ENCODE measurements at places on chromosomes 3 and 15.
A peak's percentile ranks its signal among the peaks of the same experiment; 100 is the strongest.

DNA sequence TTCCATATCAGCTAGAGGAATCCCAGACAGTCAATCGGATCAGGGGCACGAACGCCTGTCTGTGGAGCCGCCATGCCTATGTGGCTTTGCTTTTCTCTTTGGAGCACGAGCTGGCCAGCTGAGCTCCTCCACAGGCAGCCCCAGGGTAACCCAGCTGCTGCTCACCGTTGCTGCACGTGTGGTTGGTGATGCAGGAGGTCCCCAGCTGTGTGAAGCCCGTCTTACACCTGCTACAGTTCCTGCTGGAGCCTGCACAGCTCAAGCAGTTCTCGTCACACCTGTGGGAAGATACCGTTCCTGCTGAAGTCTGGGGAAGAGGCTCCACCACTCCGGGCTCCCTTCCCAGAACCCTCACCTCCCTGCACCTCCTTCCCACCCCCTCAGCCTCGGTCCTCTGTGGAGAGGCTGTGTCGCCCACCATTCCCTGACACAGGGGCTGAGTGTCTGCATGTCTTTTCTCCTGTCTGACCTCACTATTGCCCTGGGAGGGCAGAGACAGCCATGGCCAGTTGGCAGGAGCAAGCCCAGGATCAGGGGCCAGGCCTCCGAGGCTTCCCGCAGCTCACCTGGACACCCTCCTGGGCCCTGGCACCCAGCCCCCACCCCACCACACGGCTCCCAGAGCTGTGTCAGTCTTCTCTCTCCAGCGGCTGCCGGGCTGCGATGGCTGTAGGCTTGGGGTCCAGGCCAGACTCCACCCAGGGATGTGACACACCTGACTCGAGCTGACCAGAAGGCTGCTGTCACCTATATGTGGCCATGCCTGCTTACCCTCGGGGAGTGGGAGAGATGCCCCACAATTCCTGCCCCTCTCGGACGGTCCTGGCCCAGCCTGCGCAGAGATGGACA lies 12.2 kb upstream of the SNRPA1 start:
- DNase-seq = no peak

- DNase-seq = peak; percentile 8
Observed at GRCh38 chr3:30399394-30400181, 206.8 kb upstream of the TGFBR2 start.

DNA sequence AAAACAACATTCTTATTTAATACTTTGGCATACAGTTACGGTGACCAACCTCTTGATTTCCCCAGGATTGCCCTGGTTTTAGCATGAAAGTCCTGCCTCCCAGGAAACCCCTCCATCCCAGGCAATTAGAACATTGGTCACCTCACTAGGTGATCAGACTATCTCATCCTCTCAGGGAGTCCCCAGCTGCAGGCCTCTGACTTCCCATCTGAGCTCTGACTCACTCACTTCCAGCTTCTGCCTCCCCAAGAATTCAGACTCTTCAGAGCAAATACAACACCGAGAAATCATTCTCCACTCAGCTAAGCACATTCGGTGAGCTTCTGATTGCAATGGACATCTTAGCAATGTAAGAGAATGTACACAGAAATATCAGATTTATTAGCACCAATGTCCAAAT lies 92.4 kb upstream of the HES1 start:
- peak; percentile 49 for DNase-seq

DNA sequence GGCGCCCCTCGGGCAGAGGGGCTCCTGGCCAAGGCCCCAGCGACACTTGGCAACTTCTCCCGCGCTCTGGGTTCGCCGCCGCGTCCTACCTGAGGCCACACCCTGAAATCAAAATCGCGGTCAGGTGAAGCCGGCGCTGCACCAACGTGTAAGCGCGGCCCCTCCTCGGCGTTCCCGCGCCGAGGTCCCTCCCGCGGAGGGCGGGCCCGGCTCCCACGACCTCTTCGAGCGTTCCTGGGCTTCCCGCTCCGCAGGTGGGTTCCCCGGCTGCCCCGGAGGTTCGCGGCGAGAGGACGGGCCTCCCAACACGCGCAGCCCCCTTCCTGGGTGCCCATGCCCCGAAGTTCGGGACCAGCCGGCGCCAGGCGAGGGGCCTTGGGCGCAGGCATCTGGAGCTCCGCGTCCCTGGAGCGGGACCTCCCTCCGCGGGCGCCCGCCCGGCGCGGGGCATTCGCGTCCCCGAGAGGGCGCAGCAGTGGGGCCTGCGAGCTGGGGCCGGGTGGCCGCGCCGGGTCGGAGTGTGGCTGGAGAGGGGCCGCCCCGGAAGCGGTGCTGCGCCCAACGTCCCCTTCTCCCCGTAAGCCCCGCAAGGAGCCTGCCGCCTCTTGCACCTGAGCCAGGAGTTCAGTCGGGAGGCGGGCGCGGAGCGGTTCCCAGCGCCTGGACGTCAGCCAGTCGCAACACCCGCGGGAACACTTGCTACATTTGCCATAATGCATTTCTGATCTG lies 13.7 kb downstream of the PAK6 start:
- DNase-seq = no peak

DNA sequence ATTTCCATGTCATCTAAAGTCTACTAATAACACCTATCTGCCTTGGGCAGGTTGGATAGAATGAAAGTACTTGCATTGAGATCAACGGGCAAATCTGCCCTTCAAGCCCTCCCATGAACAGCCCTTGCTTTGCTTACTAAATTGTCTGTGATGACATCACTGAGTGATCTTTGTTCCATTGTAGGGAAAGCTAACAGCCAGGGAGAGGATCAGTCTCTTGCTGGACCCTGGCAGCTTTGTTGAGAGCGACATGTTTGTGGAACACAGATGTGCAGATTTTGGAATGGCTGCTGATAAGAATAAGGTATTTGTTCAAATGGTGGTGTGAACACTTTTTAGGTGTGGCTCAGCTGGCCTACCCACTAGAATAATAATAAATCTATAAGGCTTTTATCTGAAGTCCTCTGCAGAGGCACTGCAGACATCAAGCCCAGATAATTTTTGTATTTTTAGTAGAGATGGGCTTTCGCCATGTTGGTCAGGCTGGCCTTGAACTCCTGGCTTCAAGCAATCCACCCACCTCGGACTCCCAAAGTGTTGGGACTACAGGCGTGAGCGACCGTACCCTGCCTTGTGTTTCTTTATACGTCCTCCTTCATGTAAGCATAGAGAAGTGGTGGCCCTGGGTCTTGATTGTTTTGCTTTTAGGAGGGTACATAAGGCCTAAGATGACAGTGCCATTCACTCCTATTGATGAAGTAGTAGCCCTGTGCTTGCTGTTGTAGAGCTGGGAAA lies 5.7 kb downstream of the PCCB start:
- no peak for DNase-seq

DNA sequence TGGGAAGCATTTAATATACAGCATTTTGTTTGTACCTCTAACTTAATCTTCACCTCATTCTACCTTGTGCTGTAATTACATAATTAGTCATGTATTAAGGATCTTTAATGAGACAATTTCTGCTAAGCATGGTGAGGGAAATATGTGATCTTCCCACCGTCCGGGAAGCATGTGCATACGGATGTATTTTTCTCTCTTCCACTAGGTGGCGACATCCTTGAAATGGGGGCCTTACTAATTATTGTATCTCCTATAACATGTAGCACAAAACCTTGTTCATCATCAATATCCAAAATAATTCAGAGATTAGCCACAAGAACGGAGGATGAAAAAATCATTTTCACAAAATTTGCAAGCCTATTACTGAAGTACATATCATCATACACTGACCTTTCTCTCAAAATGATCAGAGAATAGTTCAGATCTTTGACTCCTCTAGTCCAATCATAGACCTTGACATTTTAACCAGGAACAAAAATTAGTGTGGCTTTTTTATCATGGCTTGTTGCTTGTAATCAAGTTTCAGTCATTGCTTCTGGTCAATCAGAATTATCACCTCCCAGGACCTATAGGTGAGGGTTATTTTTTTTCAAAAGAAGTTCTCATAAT lies 148.9 kb upstream of the GBE1 start:
- DNase-seq = peak; percentile 49

GRCh38 chr3:110542552-110543150 lies 529.0 kb upstream of the NECTIN3 start:
- DNase-seq = no peak
